CD4-positive, CD25-positive, alpha-beta regulatory T cell (primary cell): ENCODE measurements at places on chromosomes 1 and 21.

GRCh38 chr1:53460666-53461322, 1.6 kb downstream of the DMRTB1 start:
- no peaks in the 10 kb centered on the region for H3K4me1 ChIP-seq
- no peaks in the 10 kb centered on the region for H3K36me3 ChIP-seq
- no peak overlapping the region for H3K27ac ChIP-seq
- H3K27me3 ChIP-seq = no peaks in the 10 kb centered on the region
- H3K4me3 ChIP-seq = no peak overlapping the region

DNA sequence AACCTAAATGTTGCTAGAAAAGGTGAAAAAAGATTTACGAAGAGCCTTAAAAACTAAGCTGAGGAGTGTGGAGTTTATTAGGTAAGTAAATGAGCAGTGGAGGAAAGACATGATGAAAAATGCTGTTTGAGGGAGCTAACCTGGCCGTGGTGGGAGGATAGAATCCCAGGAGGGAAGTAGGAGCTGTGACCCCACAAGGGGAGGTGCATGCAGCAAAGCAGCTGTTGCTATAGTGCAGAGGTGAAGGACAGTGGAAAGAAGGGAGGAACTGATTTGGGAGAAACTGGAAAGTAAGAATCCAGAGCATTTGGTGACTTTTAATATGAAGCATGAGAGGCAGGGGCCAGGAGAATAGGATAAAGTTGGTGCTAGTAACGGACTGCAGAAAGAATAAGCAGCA, 271.7 kb upstream of the ADGRL2 start:
- no peaks in the 10 kb centered on the region for H3K36me3 ChIP-seq
- DNase-seq = no peak
- no peaks in the 10 kb centered on the region for H3K27me3 ChIP-seq
- no peaks in the 10 kb centered on the region for H3K4me1 ChIP-seq
- H3K27ac ChIP-seq = no peak overlapping the region

GRCh38 chr1:151060007-151060656, at the start of gene MLLT11:
TSS of gene MLLT11 (plus strand) at chr1:151060397. CDS start at chr1:151067225, 6,828 bp downstream.
- H3K4me3 ChIP-seq = peak within 1 kb of the TSS; percentile 96
- peaks cover 38% of the 10 kb centered on the region for H3K4me1 ChIP-seq
- peak within 1 kb of the TSS; percentile 94 for H3K27ac ChIP-seq
- DNase-seq = no peak

DNA sequence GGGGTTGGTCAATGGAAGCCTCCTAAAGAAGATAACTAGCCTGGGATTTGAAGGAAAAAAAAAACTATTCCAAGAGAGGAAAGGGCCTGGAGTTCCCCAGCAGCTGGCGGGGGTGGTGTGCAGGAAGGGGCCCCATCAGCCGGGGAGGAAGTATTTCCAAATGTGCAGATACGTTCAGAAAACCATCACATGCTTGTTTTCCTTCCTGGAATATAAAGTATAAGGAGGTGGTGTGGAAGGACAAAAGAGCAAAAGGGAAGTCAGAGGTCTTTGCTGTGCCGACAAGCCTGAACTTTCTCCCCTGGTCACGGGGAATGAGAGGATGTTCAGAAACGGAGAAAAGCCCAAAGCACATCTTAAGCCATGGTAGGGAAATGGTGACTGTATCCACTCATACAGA, 72.0 kb upstream of the BACE2 start:
- H3K4me1 ChIP-seq = no peaks in the 10 kb centered on the region
- H3K27ac ChIP-seq = no peak overlapping the region
- no peaks in the 10 kb centered on the region for H3K27me3 ChIP-seq
- DNase-seq = no peak
- H3K4me3 ChIP-seq = no peak overlapping the region
- H3K36me3 ChIP-seq = no peaks in the 10 kb centered on the region

GRCh38 chr21:41598561-41599431, 90.8 kb upstream of the TMPRSS2 start:
- no peaks in the 10 kb centered on the region for H3K27me3 ChIP-seq
- H3K4me3 ChIP-seq = no peak overlapping the region
- H3K27ac ChIP-seq = no peak overlapping the region
- DNase-seq = no peak

GRCh38 chr1:223034270-223034798, 108.7 kb downstream of the TLR5 start:
- H3K36me3 ChIP-seq = no peaks in the 10 kb centered on the region
- no peaks in the 10 kb centered on the region for H3K4me1 ChIP-seq
- H3K4me3 ChIP-seq = no peak overlapping the region
- H3K27ac ChIP-seq = no peak overlapping the region
